NCI-H526 (cell line): ENCODE measurements at places on chromosomes 5 and 9.

GRCh38 chr5:131509801-131510200, 125.2 kb downstream of the RAPGEF6 start:
- no peak for DNase-seq

GRCh38 chr5:143008032-143008431, 237.9 kb downstream of the ARHGAP26 start:
- DNase-seq: no peak

GRCh38 chr5:111478266-111478665, 34.1 kb downstream of the STARD4 start:
- no peak for DNase-seq

- no peak for DNase-seq
Measured at GRCh38 chr5:149220750-149221149, 50.9 kb upstream of the AFAP1L1 start.

DNA sequence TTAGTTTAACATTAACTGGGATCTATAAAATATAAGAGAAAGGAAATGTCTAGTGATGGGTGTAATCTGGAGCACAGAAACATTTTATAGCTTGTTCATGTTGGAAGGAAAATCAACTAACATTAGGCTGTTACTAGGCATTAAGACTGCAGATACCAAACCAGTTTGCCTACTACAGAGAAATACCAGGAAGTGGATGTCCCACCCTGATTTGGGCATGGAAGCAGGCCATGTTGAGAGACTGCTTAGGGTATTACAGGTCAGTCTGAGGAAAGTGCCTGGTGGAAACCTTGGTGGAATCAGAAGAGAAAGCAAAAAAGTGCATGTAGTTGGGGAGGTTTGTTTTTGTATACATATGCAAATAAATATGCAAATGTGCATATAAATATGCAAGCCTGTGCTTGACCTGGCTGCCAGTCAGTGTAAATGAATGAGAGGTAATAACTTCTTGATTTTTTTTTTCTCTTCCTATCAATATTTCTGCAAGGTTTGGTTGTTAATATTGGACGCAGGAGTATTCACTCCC, 9.6 kb upstream of the CCDC112 start:
- DNase-seq: peak; percentile 59

- no peak for DNase-seq
Measured at GRCh38 chr5:173622183-173623047, 6.0 kb upstream of the BOD1 start.

GRCh38 chr9:113057193-113057592, 669 bp upstream of the ZFP37 start:
- DNase-seq: no peak

DNA sequence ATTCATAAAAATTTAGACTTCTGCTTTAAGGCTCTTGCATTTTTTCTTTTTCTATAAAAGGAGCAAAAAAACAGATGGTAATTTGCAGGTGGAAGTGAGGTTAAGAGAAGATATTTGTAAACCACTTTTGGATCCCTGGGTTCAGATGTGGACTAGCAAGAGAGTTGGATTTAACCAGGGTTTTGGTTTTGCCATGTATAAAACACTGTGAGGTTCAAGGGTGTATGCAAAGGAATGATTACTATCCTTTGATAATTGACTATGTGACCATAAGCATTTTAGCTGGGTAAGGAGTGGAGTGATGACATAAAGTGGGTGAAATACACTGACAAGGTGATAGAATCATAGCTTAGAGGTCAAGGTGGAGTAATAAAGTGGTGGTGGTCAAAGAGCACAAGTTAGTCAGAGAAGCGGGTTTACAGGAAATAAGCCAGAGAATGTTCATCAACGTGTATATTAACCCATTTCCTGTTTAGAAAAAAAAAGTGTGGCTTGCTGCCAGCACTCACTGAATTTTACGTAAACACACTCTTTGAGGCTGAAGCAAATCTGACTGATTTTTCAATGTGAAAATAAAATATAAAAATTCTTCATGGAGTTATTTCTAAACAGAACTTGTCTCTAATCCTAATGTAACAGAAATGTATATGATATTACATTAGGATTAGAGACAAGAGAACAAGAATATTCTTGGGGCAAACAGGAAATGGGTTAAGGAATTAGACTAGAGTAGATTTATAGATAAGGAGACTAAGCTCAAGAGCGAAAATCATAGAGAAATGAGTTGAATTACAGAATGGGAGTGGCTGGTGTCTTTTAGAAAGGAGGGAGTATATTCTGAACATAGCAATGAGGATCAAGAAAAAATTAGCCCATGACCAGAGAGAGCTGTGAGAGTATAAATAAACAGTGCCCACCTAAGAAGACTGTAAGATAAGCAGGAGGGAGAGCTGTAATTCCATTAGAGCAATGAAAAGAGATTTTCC, 74.5 kb downstream of the CDKN2A start:
- DNase-seq: no peak

- DNase-seq: no peak
Measured at GRCh38 chr9:126647585-126648411, 34.1 kb downstream of the LMX1B start.

GRCh38 chr5:177429248-177430040, 3.0 kb downstream of the GRK6 start:
- peak; percentile 36 for DNase-seq

GRCh38 chr5:19733612-19734495, 254.1 kb downstream of the CDH18 start:
- no peak for DNase-seq

- DNase-seq: peak; percentile 73
Measured at GRCh38 chr9:3508521-3509291, 17.1 kb downstream of the RFX3 start.

DNA sequence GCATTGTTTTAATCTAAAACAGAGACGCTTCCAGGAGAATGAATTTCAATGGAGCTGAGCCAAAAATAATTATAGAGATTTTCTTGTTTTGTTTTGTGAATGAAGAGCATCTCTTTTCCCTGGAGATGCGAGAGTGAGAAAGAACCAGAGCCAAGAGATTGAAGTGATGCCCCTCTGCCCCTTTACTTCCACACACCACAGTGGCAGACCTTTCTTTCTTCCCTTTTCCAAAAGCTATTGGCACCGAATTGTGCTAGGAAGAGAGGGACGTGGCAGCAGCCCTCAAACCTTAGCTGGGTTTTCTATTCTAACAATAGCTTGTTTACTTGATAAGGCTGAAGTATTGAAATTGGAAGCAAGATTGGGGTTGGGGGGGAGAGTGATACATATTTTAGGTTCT, 133.0 kb upstream of the TMEM161B start:
- DNase-seq: no peak

- no peak for DNase-seq
Measured at GRCh38 chr5:40860711-40861110, 19.5 kb downstream of the CARD6 start.

GRCh38 chr9:114434878-114435311, 47.1 kb upstream of the AKNA start:
- DNase-seq: peak; percentile 34

GRCh38 chr5:128591598-128592455, 53.8 kb upstream of the FBN2 start:
- no peak for DNase-seq

- DNase-seq: no peak
Measured at GRCh38 chr5:78133423-78133822, 161.1 kb downstream of the AP3B1 start.

- no peak for DNase-seq
Measured at GRCh38 chr5:57889558-57889957, 406.9 kb upstream of the ACTBL2 start.

DNA sequence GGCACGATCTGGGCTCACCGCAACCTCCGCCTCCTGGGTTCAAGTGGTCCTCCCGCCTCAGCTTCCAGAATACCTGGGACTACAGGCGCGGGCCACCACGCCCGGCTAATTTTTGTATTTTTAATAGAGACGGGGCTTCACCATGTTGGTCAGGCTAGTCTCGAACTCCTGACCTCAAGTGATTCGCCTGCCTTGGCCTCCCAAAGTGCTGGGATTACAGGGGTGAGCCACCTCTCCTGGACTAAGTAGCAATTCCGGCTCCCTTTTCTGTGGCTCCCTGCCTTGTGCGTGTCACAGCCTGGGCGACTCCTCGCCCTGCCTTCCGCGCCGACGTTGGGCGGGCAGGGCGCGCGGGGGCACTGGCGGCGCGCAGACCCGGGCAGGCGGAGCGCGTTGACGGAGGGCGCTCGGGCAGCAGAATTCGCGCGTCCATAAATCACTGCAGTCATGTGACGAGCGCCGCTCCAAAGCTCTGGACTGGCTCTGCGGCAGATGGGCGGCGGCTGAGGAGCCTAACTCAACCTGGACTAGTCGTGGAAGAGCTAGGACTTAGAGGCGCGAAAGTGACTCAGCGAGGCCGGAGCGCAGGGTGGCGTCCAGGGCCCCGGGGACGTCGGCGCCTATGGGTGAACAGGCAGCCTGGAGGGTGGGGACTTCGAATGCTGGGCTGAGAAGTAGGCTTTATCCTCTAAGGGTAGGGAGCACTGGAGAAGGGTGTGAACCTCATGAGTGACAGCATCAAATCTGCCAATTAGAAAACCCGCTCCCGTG, 1.4 kb upstream of the CIZ1 start:
- peak; percentile 61 for DNase-seq

- no peak for DNase-seq
Measured at GRCh38 chr9:72044095-72044494, 16.3 kb downstream of the C9orf57 start.

- DNase-seq: no peak
Measured at GRCh38 chr5:143462431-143462830, 58.9 kb upstream of the NR3C1 start.

DNA sequence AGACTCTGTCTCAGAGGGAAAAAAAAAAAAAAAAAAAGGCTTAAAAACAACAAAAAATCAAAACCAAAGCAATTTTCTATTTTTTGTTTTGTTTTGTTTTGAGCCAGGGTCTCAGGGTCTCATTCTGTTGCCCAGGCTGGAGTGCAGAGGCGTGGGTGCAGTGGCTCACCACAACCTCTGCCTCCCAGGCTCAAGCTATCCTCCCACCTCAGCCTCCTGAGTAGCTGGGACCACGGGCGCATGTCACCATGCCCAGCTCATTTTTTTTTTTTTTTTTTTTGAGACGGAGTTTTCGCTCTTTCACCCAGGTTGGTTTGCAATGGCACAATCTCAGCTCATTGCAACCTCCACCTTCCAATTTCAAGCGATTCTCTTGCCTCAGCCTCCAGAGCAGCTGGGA, 5.7 kb downstream of the STK10 start:
- no peak for DNase-seq

- DNase-seq: no peak
Measured at GRCh38 chr9:97761056-97761598, 64.0 kb upstream of the XPA start.

GRCh38 chr9:85428230-85428629, 313.5 kb downstream of the AGTPBP1 start:
- DNase-seq: no peak

GRCh38 chr5:10699281-10699874, 61.7 kb downstream of the DAP start:
- DNase-seq: no peak

DNA sequence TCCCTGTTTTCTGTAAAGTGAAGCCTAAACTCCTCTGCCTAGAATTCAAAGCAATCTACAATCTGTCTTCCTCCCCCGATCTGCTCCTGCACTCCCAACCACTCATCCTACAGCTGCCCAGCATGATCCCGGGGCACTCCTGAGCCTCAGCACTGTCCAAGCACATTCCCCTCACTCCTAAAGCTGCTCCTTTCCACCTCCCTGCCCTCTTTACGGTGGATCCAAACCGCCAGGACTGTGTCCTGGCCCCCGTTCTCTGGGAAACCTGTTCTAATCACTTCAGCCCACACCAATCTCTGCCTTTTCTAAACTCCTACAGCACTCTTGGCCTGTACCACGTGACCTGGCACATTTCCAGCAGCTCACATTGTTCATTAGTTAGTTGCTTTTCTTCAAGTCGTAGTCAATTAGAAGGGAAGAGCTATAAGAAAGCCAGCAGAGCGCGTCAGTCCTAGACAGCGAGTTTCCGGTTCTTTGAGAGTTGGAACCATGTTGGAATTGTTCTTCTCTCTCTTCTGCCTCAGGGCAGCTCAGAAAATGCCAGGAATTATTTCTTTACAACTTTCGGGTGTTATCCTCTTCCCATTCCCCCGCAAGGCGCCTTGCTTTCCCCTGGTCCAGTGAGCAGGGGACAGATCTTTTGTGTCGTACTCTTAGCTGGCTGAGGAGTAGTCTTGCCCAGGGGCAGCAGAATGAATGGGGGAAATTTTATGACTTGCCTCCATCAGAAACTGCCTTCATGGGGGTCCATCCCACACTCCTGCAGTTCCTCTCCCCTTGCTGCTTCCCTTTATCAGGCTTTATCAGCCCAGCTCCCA, 60.7 kb downstream of the NRG2 start:
- no peak for DNase-seq

DNA sequence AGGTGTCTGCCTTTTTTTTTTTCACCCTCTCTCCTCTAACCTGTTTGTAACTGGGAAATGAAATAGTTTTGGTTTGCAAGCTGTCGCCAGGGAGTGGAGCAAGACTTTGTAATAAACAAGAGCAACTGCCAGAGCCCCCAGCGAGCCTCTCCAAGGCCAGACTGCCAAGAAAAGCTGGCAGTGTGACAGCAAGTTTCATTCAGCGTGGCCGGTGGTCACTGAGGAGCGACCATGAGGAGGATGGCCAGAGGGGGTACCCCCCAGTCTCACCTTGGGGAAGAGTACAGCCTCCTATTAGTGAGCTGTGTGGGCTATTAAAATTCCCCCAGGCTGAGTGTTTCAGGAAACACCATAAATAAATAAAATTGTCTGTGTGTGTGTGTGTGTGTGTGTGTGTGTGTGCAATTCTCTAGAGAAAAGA, 49.9 kb downstream of the ZFAND5 start:
- no peak for DNase-seq

DNA sequence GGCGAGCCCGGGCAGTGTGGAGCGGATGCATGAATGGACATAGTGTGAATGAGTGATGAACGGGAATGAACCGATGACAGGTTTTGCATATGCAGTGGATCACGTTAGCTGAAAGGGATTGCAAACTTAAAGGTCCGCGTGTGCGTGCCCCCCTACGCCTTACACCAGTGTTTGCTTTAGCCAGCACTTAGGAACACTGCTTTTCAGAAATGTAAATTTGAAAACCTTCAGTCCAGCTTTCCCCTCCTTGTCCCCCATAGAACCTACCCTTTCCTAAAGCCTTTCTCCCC, 692 bp downstream of the PSAT1 start:
- no peak for DNase-seq

GRCh38 chr5:139683295-139684271, 35.4 kb downstream of the CXXC5 start:
- DNase-seq: no peak

GRCh38 chr5:152987131-152987530, 503.3 kb upstream of the GRIA1 start:
- DNase-seq: no peak

DNA sequence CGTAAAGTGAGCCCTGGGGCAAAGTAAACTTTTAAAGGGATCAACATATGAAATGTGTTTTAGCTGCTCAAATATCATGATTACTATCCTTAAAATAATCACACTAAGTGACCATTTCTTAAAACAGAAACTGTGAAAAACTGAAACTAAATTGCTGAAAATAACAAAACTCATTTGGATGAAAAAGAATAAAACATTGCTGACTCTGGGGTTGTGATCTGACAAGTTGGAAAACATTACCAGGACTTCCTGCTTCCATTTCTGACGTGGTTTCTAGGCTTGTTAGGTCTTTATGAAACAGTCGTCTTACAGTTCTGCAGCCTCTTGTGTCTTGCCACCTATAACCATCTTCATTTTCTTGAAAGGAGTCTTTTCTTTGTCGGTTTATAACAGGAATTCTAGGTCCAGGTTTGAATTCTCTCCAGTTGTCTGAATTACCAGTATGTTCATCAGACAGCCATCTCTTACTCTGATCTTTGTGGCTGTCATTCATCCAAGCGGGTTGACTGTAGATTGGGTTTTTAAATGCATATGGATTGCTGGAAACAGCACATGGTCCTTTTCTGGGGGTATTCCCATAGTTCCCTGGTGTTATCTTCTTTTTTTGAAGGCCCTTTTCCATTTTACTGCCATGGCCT, 1.7 kb downstream of the TUT7 start:
- no peak for DNase-seq
